GM04503 (cell line): ENCODE measurements at places on chromosomes 5 and 9.

DNA sequence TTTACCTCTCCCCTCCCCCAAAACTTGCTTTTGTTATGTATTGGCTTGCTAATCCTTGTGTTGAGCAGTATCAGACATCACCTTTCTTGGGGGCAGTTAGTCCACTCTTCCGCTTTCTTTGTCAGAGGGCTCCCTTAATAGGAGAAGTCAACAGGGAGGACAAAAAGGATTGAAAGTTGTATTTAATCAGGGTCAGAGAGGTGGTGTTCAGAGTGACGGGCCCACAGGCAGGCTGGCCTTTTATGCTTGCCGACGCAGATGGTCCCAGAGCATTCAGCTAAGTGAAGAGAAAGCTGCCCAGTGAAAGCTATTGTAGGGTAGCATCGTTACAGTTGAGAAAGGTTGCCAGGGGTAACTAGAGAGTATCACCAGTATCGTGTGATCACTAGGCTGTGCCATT lies 131.1 kb downstream of the ZCCHC7 start:
- no peak for DNase-seq

- no peak for DNase-seq
These were observed 165.1 kb downstream of the RNF180 start for GRCh38 chr5:64330728-64331231.

- no peak for DNase-seq
These were observed 46.1 kb downstream of the VCAN start for GRCh38 chr5:83517688-83518085.

DNA sequence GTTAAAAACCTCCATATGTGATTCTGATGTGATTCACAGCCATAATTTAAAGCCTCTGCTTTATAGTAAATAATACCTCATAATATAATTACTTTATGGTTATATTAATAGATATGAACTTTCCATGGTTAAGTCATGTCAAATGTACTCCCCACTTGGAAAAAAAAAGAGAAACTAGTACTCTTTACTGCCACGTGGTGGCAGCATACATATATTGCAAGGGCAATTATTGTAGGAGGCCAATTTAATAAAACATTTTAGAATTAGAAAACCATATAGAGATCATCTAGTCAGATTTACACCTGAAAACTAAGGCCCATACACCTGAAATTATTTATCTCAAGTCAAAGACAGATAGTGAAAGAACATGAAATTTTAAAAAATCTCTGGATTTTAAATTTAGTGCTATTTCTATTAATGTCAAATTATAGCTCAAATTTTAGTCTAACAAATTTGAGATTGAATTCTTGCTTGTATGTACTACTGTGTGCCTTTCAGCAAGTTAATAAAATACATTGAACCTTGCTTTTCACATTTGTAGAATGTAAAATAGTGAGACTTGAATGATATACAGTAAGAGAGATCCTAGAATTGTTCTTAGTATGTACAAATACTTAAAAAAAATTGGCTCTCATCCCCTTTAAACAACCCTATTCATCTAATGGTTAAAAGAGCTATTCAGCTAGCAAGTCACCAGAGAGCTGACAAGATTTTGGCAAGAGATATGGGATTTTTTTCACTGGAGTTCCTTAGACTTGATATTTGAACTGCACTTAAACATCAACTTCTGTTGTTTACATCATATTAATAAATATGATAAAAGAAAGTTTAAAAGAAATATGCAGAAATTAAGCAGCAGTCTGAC lies 603.8 kb downstream of the TLE4 start:
- DNase-seq: no peak

- DNase-seq: peak; percentile 31
These were observed 96.5 kb upstream of the ADRA1B start for GRCh38 chr5:159819591-159820411.

DNA sequence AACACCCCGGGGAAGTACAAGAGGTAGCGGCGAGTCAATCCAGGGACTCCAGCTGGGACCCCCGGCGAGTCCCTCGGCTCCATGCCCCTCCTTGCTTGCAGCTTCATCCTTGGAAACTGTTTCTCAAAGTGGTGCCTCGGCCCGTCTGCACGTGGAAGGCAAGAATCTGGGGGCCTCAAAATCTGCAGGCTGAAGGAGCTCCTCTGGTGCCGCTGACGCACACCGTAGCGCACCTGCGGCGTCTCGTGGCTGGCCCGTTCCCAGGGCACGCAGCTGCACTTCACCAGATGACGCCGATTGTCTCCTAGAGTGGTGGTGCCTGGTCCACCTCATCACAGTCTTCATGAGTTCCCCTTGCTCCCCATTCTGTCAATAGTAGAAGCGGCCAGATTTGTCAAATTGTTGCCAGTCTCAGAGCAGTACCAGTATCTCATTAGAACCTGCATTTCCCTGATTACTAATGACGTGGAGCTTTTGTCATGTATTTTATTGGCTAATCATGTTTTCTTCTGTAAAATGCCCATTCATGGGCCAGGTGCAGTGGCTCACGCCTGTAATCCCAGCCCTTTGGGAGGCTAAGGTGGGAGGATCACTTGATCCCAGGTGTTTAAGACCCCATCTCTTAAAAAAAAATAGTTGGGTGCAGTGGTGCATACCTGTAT lies 38.6 kb downstream of the GTF3C4 start:
- no peak for DNase-seq

DNA sequence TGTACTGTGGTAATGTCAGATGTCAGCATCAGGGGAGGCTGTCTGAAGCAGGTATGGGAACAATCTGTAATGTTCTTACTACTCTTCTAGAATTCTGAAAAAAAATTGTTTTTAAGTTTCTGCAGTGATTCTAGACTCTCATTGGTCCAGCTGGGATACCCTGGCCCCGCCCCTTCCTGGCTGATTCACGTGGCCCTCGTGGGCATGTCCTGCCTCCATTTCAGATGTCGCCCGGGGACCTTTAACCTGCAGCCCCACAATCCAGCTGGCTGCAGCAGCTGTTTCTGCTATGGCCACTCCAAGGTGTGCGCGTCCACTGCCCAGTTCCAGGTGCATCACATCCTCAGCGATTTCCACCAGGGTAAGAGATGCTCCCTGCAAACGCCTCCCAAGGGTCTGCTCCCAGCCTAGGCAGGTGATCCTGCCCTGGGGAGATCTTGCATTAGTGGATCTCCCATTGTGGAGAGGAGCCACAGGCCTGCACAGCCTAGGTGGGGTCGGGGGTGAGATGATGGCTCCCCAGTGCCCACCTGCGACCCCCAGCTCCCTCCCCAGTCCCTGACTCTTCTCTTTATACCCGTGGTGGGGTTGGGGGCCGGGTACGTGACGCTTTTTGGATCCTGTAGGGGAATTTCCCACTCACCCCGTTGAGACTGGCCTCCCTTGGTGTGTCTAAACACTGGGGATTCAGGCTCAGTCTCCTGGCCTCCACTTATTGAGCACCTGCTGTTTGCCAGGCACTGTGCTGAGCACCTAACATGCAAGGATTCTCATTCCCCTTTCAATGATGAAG lies 36.5 kb downstream of the LAMC3 start:
- no peak for DNase-seq
